ENCODE measurements at places on chromosomes 5 and 9.
A peak's percentile ranks its signal among the peaks of the same experiment; 100 is the strongest.

GRCh38 chr5:17269201-17269600, 51.8 kb downstream of the BASP1 start:
- DNase-seq = peak; percentile 27

DNA sequence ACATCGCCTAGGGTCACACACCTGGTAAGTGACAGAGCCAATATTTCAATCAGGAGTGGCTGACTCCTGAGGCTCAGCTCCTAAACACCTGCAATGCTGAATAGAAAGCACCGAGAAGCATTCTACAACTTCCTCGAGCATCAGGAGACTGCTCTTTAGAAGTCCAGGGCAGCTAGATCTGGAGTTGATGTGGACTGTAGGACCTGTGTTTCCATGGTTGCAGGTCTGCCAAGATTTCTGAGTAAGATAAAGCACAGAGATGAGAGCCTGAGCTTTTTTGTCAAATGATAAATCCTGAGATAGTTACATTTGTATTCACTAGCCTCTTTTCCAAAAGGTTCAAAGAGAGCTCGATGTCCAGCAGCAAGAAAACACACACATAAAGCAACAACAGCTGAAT, 43.8 kb downstream of the YIPF5 start:
- no peak for DNase-seq

DNA sequence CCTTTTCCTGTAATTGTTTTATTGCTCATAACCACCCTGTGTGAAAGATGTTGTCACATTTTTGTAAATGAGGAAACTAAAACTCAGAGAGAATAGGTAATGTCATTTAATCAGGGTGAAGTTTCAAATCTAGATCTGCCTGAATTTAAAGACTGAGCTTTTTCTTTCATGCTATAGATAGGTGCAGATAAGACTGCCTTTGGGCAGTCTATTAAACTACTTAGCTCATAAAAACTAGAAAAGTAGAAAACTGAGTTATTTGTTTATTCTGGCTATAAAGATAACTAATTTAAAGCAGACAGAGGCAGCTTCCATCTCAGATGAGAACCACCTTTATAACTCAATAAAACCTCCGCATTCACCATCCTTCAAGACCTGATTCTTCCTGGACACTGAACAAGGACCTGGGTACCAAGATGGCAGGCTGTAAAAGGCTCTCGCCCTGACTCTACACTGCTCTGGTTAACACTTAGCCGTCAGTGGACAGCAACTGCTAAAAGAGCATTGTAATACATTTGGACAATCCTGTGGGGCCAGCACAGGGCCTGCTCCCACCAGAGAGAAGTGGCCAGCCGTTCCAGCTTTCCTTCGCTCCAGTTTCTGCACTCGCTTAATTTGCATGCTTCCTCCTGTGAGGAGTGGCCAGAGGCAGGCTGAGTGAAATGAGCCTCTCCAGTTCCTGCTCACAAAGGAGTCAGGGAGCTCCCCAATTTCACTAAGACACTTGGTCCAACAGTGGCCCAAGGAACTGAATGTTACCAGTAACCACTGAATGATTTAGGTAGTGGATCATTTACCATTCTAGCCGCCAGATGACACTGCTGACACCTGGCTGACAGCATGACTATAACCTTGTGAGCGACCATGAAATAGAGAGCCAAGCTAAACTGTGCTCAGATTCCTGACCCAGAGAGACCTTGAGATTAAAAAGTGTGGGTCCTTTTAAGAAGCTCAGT, 566.4 kb downstream of the EFNA5 start:
- DNase-seq = no peak

GRCh38 chr5:15116996-15117395, 245.4 kb upstream of the ANKH start:
- DNase-seq = peak; percentile 20

- DNase-seq = peak; percentile 27
Measured at GRCh38 chr5:179345433-179346321, at the start of gene ADAMTS2. Gene ADAMTS2 (minus strand): TSS chr5:179345461. CDS start chr5:179345328, 133 bp downstream.

GRCh38 chr9:125707472-125707804, 430 bp upstream of the MAPKAP1 start:
- DNase-seq = no peak

DNA sequence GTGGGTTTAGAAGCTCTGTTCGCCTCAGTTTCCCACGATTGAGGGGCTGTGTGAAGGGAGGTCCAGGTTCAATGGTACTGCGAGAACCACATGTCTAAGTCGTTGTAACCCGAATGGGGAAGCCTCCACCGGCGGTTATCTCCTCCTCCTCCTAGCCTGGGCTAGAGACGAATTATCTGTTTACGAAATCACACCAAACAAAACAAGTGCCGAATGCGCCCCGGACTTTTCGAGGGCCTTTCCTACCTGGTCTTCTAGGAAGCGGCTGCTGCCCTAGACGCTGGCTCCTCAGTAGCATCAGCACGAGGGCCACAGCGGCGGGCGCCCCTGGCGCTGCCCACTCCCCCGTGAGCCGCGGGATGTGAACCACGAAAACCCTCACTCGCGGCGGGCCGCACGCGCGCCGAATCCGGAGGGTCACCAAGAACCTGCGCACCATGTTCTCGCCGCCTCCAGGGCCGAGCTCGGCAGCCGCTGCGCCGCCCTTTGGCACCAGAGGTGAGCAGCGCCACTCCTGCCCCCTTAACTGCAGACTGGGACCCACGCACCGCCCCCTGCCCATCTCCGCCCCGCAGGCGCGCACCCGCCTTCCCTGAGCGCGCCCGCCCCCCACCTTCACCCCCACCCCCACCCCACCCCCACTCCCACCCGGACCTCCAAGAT, at the start of gene CDKN2A:
Gene CDKN2A (minus strand): TSS at position 500 of the 663 bp plus-strand sequence.
- no peak for DNase-seq

DNA sequence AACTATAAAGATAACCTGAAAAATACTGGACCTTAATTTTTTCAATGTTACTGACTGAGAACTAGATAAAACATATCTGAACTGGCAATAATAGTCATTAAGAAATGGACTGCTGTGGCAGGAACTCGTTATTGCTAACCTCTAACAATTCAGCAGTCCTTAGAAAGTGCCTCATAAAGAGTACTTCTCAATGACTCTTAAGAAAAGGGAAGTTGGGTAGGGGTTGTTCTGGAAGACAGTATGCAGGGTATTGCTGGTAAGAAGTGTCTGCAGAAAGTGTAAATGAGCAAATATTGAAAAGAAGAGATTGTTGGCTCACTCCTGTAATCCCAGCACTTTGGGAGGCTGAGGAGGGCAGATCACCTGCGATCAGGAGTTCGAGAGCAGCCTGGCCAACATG, 27.9 kb downstream of the FOXD1 start:
- DNase-seq = no peak

GRCh38 chr5:91072881-91073280, 310.2 kb downstream of the ARRDC3 start:
- DNase-seq = no peak

- no peak for DNase-seq
Measured at GRCh38 chr9:27462434-27462833, 61.7 kb upstream of the IFNK start.

DNA sequence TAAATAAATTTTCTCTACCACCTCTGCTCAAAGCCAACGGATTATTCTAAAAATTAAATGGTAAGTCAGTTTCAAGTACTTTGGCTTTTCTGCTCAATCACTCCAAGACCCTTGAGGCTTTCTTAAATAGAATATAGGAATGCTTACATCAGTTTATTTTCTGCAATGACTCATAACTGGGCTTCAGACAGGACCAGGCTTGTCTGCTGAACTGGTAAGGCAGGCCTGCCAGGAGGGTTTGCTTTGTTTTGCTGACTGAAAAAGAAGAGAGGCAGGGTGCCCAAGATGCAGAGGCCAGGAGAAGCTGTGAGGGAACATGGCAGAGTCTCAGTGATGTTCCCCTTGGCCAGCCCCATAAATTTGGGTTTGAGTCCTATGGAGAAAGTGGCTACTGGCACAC, 60.3 kb upstream of the EPB41L4A start:
- DNase-seq = no peak

DNA sequence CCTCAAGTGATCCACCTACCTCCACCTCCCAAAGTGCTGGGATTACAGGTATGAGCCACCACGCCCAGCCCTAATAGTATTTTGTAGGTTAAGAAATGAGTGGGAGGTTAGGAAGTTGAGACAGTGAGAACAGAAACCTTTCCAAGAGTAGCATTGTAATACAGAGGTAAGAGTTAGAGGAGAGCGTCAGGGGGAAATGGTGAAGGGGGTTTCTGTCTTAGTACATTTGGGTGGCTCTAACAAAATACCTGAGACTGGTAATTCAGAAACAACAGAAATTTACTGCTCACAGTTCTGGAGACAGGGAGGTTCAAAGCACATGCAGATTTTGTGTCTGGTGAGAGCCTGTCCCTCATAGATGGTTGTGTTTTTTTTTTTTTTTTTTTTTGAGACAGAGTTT, 18.8 kb downstream of the SMIM3 start:
- DNase-seq = no peak

GRCh38 chr5:17330386-17330785, 113.0 kb downstream of the BASP1 start:
- no peak for DNase-seq

DNA sequence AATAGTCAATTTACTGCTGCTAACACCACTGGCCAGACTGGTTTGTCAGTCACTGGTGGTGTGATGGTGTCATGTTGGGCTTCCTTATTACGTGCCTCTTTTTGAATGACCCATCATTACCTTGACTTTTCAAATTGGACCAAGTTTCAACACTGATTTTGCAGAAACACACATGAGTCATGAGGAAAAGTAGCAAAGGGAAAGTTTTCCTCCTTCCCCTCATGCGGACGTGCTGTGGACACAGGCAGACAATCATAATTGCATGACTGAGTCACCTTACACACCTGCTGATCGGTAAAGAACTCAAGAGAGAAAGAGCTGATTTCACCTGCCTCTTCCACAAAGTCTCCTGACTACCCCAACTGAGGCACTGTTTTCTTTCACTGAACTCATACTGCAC, 324.5 kb downstream of the ARRDC3 start:
- DNase-seq = no peak

DNA sequence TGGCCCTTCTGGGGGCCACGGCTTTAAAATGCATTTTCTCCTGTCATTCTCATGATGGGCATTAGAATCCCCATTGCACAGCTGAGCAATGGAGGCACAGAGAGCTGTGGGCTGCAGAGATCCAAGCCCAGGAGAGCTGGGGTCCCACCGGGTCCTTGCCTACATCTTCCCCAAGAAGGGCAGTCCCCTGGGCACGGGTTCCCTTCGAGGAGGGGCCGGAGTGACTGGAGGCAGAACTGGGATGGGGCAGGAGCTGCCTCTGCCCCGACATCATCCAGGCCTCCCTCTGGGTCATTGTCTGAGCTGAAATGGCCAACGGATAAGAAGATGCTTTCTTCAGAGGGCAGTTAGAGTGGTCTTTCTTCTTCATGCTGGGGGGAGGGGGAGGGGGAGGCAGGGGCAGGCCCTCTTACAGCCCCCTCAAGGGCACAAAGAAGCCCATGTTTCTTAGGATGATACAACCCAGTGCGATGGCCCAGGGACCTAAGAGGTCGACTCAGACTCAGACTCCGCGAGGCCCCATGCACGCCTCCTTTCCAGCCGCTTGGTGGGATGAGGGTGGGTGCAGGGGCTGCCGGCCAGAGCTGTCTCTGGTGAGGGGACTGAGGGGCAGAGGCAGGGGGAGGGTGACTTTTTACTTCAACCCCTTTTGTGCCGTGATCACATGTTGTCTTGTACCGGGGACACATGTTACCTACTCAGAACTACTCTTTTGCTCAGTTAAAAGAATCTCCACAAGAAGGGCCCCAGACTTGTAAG, 112.4 kb upstream of the IRX2 start:
- DNase-seq = no peak

- DNase-seq = no peak
Measured at GRCh38 chr9:8156346-8156745, 356.8 kb upstream of the DMAC1 start.

DNA sequence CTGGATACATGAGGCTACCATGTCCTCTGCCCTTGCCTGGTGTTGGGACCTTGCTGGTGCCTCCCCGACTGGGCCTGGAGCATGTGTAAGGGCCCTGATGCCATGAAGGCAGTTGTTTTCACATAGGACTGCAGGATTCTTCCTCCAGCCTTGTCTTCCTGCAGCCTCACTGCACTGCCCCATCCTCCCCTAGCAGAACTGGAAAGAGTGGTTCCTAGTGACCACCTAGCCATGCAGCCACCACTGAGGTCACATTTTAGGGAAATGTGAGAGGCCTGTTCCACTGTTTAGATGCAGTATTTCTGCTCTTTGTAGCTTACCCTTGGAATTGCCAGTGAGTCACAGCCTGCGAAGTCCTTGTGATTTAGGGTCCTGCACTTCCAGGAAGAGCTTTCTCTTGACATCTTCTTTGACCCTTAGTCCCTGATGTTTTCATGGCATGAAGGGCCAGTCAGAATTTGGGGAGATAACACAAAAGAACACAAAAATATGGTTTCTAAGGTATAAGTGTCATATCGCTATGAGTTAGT, 24.2 kb upstream of the TNFAIP8 start:
- no peak for DNase-seq

DNA sequence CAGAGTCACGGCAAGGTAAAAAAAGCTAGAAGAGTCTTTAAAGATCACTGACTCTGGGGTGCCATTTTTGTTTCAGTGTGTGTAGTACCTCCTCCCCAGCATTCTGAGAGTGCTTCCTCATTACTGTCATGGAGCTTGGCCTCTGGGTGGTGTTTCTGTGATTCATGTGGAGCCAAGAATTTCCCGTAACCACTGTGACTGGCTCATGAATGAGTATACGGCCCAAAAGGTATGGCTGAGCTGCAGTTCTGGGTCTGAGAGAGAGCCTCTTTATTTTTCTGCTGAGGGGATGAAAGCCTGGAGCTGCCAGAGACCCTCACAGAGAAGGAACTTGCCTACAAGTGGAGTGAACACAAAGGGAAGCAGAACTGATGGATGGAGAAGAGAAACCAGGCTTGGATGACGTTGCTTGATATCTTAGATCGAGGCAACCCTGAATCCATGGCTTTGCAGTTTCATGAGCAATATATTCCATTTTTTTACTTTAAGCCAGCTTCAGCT, 85.6 kb downstream of the PTTG1 start:
- no peak for DNase-seq

GRCh38 chr9:116103976-116104820, 49.4 kb upstream of the PAPPA start:
- DNase-seq = no peak

DNA sequence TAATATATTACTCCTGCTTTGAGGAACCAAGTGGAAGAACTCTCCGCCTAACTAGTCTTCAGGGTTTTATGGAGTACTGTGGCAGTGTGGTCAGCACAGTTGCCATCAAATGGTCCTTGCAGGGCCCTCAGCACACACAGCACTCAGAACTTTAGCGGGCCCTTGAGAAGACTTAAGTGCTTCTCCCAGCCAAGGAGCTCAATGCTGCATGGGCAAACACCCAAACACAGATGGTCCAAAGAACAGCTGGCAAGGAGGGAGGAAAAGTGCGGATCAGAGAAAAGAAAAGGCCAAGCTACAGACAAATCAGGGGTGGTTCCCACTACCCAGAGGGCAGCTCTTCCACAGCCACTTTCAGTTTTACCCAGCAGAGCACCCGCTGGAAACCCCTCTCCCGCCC, 98.6 kb downstream of the SPOCK1 start:
- DNase-seq = no peak

GRCh38 chr5:41240390-41240789, 27.1 kb upstream of the C6 start:
- no peak for DNase-seq
